NCI-H2029 (cell line): ENCODE measurements at places on chromosomes 5 and 9.

DNA sequence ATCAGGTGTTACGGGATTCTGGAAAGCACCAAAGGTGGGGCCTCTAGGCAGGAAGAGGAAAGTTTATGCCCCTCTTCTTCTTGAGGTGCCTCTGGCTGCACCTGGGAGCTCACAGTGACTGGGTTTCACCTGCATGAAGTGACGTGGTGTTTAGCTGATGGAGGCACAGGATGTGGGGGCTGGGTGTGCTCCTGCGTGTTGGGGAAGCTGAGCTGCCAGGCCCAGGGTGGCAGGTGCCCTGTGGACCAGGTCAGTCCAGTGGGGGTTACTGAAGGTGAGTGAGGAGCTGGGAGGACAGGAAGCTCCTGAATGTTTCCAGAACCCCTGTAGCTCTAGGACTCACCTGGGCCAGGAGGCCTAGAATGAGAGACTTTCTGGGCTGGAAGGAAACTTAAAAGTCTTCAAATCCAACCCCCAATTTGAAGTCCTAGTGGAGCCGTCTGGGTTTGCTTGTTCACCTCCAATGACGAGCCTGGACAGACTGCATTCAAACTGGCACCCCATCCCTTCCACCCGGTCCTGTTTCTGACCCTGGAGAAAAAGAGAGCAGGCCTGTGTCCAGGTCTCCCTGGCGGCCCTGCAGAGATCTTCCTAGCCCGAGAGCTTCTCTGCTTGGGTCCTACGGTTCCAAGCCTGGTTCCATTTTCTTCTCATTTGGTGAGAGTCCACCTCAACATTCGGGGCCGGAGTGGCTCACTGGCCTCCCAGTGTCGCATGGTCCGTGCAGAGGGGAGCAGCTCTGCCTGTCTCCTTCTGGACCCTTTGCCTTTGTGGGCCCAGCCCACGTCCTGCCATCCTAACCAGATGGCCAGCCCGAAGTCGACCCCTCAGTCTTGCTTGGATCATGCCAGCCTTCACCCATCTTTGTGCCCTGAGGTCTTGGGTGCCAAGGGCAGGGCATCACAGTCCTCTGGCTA is 22.3 kb downstream of the TRAF1 start:
- DNase-seq = peak; percentile 34

DNA sequence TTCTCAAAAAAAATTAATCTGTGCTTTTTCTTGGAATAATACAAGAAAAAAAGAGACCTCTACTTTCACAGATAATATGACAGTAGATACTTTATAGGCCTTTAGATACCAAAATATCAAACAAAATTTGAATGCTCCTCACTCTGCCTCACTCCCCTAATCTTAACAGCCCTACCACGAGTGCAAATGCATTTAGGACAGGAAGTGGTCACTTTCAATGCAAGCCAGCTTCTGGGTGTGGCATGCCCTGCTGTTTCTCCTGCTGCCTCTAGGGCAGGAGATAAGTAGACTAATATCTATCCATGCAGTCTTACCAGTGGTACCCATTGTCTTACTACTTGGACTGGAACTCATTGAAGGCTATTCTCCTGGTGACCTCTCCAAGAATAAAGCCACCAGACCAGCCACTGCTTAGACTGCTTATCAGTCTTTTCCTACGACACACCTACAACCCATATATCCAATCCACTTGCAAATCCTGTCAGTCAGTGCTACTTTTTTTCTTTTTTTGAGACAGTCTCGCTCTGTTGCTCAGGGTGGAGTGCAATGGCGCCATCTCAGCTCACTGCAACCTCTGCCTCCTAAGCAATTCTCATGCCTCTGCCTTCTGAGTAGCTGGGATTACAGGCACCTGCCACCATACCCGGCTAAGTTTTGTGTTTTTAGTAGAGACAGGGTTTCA is 23.0 kb downstream of the FRRS1L start:
- peak; percentile 25 for DNase-seq

DNA sequence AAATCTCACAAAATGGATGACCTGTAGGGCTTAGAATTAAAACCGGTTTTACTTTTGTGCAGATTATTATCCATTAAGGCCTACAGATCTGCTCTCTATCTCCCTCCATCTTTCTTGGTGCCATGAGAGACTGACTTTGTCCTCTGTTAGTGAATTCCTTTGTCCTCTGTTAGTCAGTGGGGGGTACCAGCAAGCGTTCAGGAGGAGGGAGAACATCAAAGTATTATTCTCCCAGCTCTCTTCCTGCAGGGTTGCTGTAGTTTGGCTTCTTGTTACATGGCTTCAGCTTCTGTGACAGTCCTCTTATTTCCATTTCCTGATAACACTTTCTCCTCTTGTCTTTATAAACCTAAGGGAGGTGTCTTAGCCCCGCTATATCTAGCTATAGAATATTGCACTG is 850.5 kb upstream of the SEMA6A start:
- no peak for DNase-seq

GRCh38 chr5:72288924-72289323 is 31.1 kb downstream of the MRPS27 start:
- peak; percentile 98 for DNase-seq

DNA sequence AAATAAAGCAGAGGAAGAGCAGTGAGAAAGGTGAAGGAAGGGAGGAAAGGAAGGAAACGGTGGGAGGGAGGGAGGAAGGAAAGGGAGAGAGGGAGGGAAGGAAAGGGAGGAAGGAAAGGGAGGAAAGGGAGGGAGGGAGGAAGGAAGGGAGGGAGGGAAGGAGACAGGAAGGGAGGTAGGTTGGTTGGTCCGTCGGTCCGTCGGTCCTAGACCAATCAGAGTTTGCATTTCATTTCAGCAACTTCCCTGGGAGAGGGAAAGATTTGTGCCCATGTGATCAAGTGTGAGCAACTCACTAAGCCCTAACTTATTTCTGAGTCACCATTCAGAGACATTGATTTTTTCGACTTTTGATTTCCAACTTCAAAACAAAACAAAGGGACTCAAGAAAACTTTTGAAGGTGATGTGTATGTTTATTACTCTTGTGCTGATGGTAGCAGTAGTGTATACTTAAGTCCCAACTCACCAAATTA is 18.8 kb downstream of the NANS start:
- DNase-seq = no peak

DNA sequence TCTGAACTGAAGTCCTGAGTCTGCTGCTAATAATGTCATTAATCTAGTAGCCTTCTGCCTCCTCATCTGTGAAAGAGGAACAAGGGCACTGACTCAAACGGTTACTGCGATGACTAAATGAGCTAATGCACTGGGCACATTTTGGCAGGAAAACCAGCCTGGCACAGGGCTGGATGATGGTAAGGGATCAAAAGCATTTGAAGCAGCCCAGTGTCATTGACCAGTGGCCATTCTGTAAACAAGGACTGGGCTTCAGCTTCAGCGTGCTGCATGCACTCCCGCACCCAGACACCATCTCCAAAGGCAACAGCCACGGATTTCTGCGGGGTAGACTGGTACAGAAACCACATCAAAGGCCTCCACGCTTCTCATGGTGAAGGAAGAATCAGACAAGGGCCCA is 8.0 kb downstream of the GCNT4 start:
- DNase-seq = peak; percentile 42

GRCh38 chr9:79049371-79049770 is 522.4 kb upstream of the TLE4 start:
- no peak for DNase-seq

DNA sequence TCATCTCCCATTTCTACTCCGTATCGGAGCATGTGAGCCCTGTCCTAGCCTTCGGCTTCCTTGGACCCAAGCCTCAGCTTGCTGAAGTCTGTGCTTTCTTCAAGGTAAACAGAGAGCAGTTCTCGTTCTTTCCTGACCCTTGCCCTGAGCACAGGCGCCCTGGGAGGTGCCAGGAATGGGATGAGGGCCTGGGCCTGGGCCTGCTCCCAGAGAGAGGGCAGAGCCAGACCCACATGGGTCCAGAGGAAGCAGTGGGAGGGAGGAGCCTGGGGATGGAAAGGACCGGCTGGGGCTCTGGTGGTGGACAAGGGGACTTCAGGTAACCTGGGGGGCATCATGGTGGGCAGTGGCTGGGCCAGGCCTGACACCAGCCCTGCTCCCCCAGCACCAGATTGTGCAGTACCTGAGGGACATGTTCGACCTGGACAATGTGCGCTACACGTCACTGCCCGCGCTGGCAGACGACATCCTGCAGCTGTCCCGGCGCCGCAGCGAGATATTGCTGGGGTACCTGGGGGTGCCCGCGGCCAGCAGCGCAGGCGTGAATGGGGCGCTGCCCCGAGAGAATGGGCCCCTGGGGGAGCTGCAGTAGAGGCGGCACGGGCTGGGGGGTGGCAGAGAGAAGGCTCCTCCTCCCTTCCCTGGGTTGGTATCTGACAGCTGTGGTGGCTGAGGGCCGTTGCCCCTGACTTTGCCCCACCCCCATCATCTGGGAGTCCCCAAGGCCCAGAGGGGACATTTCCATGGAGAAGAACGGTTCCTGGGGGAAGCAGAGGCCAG is 10.9 kb upstream of the DOLPP1 start:
- DNase-seq = no peak

DNA sequence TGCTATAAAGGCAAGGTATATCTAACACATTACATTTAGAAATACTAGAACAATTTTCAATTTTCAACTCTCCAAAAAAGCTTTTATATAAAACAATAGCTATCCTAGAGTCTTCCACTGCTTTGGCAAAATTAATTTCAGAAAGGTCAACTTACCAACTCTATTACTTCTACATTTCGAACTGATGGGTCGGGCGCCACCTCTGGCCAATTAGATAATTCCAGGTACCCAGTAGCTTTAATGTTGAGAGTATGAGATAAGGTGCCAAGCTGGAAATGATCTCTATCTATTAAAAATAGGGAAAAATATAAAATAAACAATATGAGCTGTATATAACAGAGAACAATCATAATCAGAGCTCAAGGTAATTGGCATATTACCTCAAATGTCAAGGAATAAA is 166.6 kb downstream of the AP3B1 start:
- DNase-seq = no peak

DNA sequence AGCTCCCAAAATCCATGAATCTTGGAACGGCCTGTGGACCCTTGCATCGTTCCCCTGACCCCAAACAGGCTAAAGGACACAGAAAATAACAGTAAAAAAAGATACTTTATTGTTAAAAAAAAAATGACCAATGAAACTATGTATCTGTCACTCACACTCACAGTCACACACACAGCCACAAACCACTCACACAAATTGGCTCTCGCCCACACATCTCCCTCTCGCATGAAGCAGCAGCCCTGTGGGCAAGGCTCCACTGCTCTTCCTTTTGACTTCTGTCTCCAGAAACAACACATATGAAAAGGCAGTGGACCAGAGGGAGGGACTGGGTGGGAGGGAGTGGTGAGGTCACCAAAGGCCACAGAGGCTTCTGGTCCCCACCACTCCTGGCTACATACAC is 56.6 kb downstream of the SLC36A1 start:
- DNase-seq = no peak

DNA sequence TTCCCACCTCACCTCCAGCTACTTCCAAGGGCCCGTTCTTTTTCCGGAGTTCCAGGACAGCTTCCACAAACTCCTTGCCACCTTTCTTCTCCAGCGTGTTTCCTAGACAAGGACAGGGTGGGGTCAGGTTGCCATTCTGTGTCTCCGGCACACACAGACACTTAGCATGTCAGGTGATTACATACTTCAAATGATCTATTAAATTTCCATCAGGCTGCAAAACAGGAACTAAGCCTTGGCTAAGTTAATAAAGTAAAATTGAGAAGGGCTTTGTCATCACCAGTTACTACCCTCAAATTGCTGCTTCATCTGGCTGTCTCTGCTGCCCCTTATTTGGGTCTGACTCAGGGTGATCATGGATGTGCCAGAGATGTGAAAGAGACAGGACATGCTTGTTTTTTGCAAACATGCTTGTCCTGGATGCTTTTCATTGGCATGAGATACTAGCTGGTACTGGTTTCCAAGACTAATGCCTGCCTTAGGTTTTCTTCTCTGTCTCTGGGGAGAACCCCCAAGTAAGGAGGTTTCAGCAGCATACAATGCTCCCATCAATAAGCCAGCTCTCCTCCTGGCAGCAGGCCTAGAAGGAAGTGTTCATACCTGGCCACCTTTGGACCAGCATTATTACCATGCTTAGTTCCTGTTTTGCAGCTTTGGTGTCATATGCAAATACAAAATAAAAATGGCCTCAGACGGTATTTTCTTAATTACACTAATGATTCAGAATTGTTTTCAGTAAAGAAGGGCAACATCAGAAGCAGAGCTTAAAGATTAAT is 52.9 kb downstream of the MACROH2A1 start:
- no peak for DNase-seq

DNA sequence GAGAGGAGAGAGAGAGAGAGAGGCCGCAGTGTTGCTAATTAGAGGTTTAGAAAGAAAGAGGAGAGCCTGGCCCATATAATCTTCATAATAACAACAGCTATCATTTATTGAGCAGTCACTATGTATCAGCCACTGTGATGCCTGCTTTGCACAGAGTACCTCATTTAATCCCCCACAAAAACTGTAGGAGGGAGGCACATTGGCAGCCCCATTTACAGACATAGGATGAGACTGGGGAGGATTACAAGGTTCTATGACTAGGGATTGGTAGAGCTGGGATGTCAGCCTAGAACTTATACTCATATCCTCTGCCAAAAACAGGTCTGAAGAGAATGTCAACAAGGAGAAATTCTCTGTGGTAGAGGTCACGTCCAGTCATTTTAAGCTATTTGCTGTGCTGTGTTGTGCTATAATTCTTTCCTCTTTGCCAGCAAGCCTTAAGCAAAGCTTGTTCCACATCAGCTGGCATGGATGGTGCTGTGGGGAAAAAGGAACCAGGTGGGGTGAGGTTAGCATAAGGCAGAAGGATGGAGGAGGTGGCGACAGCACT is 6.7 kb upstream of the GCNT4 start:
- no peak for DNase-seq

- no peak for DNase-seq
Observed at GRCh38 chr9:129498451-129499384, 122.2 kb downstream of the C9orf50 start.

- DNase-seq = no peak
Observed at GRCh38 chr9:20593537-20593936, 28.8 kb downstream of the MLLT3 start.

GRCh38 chr9:87792831-87793288 is 66.9 kb downstream of the CTSL start:
- no peak for DNase-seq

DNA sequence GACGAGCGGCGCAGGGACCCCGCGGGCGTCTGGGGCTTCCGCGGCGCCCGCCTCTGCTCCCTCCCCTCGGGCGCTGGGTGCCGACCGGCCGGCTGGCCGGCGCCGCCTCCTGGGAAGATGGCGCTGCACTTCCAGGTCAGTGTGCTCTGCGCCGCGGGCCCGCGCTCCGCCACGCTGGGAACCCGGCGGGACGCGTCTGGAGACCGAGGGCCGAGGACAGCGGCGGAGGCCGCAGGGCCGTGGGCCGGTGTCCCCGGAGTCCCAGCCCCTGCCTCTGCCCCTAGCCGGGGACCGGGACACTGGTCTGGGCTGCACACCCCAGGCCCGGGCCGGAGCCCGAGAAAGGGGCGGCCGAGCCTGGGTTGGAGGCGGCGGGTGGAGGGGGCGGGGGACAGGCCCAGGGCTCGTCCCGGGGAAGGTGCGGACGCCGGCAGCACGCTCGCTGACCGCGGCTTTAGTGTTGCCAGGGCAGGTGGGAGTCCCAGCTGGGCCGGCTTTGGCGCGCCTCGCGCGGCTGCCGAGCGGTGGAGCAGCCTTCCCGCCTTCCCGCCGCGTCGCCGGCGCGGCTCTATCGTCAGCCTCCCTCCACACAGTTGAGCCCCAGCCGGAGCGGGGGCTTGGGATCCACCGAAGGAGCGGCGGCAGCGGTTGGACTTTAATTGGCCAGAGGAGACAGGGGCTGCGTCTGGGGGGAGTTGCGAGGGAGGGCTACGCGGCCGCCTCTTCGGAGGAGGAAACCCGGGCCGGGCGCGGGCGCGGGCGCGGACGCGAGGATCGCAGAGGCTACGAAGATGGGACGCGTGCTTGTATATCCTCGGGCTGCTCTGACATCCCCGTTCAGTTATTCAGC is at the start of gene RANBP17:
RANBP17 (plus strand) TSS at position 102 of the 850 bp plus-strand sequence.
- DNase-seq = peak; percentile 65
